ENCODE measurements at places on chromosomes 6 and 20.

DNA sequence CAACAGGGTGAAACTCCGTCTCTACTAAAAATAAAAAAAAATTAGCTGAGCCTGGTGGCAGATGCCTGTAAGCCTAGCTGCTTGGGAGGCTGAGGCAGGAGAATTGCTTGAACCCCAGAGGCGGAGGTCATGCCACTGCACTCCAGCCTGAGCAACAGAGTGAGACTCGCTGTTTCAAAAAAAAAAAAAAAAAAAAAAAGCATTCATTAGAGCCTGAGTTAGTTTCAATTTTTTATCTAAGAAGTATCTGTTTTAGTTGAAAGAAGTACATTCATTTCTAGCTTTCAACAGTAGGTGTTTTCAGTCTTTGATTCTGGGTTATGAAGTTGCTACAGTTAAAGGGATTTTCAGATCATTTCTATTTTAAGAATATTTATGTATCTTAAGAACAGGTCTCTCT lies 42.2 kb downstream of the ZNF292 start:
- DNase-seq = peak; percentile 50

DNA sequence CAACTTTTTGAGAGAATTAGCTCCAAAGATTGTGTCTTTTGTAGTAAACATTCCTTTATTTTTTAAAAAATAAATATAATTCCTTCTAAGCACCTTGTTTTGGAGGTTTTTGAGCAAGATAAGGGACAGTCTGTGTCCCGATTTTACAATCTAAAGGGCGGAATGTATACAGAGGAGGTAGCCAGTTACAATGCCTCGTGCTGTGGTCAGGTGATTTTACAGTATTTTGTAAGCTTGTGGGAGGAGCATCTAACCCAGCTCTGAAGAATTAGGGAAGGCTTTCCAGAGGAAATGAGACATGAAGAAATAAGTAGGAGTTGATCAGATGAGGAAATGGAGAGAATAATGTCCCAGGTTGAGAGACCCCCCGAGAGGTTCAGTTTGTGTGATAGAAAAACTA lies 1.3 kb downstream of the HINT3 start:
- DNase-seq = no peak

DNA sequence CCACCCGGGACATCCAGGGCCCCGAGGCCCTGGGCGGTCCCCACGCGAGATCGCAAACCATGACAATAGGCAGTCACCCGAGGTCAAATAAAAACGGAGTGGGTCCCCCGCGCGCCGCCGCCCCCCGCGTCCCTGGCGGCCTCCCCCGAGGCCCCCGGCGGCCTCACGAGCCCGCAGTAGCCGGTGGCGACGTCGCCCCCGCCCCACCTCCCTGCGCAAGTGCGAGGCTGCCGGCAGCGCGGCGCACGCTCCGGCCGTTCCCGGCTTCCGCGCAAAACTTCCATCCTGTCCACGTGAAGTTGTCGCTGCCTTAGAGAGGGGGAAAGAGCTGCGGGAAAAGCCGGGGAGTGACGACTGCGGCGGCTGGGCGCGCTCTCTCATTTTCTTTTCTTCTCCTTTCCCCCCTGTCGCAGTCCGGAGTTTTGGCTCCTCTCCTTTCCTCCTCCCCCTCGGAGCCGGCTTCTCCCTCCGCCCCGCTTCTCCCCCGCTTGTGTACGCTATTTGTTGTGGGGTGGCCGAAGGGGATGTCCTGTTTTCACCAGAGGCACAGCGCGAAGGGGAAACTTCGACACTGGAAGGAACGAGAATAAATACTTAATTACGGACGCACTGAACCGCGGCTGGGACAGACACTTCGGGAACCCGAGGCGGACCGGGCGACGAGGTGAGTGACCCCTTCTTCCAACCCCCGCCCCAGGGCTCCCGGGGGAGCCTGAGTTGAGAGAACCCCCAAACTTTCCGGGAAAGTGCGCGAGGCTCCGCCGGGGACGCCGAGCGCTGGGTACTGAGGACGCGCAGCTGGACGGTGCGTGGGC lies at the start of gene EYA4:
TSS of gene EYA4 (plus strand) at position 272 of the 815 bp plus-strand sequence. CDS start 33,424 bp downstream, outside the sequence.
- no peak for DNase-seq

GRCh38 chr6:48325701-48326100 lies 214.7 kb upstream of the PTCHD4 start:
- no peak for DNase-seq

GRCh38 chr6:32410906-32411305 lies 3.9 kb upstream of the BTNL2 start:
- no peak for DNase-seq

GRCh38 chr20:13259921-13260320 lies 38.8 kb downstream of the ISM1 start:
- DNase-seq = no peak

DNA sequence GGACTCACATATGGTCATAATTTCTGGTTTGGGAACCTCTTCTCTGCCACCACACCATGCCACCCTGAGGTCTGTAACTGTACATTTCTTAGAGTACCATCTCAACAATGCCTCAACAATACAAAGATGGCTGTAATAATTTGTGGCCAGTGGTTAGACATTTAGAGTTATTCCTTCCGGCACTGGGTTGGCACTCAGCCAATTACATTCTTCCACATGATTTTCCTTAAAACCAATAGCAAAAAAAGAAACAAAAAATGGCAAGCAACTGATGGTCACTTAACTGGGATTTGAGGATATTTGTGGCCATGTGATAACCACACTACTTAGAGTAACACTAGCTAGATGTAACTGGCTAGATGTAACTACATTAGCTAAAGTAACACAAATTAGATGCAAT lies 79.9 kb downstream of the SEL1L2 start:
- no peak for DNase-seq

DNA sequence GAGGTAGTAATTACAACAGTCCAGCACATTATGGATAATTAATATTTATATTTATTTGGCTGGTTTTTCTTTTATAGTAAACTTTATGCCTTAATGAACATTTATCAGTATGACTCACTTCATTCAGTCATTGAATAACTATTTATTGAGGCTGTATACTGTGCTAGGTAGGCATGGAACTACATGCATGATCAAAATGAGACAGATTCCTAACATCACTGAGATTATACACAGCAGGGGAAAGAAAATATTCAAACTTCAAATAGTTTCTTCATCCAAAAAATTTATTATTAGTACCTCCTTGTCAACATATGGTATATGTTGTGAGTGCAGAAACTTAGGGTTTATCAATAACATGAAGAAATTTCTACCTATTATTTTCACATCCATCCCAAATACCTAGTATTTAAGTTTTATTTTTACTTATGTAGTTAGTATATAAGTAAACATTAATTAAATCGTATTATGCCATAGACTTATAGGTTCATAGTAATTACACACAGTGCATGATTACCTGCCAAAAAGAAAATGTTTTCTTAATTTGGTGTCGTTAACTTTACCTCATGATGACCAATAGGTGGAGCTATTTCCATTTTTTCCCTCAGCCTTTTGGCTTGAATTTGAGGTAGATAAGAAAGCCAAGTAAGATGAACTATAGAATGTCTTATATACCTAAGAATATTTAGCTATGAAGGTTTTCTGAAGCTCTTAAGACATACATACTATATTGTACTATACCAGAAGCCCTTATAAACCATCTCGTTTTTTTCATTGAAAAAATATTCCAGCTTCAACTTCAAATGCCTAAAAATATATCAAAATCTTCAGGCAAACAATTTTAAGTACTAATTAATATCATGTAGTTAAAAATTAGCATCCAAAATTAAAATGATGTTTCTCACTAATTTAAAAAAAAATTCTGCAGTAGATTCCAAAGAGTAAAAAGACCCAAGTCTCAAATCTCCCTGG lies 12.5 kb upstream of the TMEM30A start:
- peak; percentile 36 for DNase-seq

- no peak for DNase-seq
Measured at GRCh38 chr6:11143394-11144371, 32.2 kb upstream of the ERVFRD-1 start.

- DNase-seq = no peak
Measured at GRCh38 chr6:105022416-105022815, 65.5 kb downstream of the LIN28B start.

- no peak for DNase-seq
Measured at GRCh38 chr20:13148961-13149360, 72.1 kb upstream of the ISM1 start.

- no peak for DNase-seq
Measured at GRCh38 chr6:13281686-13282085, 46.7 kb downstream of the TBC1D7 start.

DNA sequence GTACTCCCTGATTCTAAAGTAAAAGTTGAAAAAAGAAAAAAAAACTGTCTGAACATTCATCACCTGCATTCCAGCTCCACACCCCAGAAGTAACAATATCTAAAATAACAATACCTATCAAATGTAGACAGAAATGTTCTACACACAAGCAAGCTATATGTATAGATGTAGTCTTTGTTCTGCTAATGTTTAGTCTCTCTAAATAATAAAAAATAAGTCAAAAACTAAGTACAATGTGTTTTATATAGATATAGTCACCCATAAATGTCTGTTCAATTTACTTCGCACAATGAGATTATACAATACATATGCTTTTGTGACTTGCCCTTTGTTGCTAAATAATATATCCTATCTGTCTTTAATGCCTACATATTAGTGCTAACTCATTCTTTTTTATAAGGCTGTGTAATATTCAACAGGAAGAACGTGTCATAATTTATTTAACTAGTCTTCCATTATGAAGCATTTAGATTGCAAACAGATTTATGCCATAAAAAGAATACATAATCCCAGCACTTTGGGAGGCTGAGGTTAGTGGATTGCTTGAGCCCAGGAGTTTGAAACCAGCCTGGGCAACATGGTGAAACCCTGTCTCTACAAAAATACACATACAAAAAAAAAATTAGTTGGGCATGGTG lies 216.2 kb upstream of the ZNF217 start:
- no peak for DNase-seq

DNA sequence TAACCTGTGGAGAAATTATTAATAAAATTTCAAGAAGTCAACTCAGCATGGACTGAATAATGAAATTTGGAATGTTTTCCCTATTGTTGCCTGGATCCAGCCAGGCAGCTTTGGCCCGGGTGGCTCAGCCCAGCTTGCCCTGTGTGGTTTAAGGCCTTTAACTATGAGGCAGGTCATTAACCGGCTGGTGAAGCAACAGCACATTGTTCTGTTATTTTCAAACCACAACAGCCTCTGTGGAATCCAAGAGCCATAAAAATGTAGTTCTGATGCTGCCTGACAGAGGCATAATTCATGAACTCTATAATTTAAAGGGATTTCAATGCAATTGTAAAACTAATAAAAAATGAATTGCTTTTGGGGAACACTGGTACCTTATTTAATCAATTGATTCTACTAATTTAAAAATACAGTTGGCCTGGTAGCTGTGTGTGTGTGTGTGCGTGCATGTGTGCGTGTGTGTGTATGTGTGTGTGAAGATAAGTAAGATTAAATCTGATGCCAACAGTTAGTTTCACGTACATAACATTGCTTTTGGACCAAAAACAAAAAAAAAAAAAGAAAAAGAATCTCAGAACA lies 117.7 kb downstream of the RPS12 start:
- DNase-seq = no peak

GRCh38 chr6:40442591-40442990 lies 144.6 kb downstream of the LRFN2 start:
- no peak for DNase-seq

GRCh38 chr6:161271343-161272030 lies 2.4 kb downstream of the AGPAT4 start:
- DNase-seq = no peak

GRCh38 chr20:24643731-24644626 lies 174.6 kb downstream of the SYNDIG1 start:
- no peak for DNase-seq

DNA sequence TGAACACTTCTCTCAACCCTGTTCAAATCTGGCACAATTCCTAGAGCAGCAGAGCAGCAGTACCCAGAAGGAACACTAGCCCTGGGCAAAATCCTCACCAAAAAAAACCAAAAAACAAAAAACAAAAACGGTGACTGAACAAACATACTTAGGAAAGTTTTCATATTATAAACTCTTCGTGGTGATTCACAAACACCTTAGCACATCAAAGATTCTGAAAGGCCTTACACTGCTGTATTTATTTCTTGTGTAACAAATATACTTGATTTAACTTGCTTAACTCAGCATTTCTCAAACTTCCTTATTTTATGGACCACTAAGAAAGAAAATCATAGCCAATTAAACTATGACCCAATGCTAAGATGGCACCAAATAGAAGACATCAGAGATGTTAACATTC lies 57.8 kb upstream of the RREB1 start:
- no peak for DNase-seq

GRCh38 chr6:95431637-95432228 lies 145.6 kb upstream of the MANEA start:
- DNase-seq = peak; percentile 27

DNA sequence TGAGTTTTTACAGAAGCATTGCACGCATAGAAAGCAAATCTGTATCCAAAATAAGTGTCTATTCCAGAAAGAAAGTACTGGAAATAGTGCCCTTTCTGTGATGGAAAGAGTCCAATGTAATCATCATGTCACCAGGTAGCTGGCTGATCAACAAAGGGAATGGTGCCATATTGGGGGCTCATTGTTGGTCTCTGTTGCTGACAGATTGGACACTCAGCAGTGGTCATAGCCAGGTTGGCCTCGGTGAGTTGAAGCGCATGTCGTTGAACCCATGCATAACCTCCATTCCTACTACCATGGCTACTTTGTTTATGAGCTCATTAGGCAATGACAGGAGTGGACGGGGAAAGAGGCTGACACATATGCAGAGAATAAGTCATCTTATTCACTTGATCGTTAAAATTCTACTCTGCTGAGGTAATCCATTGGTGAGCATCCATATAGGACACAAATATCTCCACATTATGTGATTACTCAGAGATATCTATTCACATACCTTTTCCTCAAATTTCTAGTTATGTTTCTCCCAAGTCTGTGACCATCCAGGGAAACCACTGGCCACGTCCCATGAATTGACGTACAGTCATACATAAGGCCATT lies 560.5 kb downstream of the HAO1 start:
- DNase-seq = no peak

DNA sequence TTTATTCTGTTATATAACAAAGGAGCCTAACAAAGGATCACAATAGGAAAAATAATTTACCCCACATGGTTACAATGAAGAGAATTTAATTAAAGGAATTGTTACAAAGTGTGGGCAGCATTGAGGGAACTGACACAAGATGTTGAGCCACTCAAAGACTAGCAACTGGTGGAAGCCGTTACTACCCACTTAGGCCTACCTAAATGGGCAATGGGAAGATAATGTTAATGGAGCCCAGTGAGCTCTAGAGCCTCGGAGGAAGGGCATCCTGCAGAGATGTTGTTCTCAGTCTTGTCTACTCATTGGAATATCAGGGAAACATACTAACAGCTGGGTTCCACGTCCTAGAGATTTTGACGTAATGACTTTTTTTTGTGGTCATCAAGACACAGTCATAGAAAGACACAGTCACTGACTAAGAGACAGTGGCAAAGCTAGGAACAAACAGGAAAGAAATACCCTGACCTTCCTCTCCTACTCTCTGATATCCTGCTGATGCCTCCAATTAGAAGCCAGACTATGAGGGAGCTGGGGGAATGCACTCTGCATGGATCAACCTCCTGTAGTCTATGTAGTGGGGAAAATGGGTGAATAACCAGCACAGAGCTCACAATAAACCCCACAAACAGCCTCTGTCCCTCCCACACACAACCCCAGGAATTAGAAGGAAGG lies 523.8 kb upstream of the FLRT3 start:
- no peak for DNase-seq

GRCh38 chr6:26550250-26550993 lies 12.3 kb downstream of the HMGN4 start:
- DNase-seq = peak; percentile 59

GRCh38 chr20:15564981-15565380 lies 1008.3 kb downstream of the KIF16B start:
- DNase-seq = peak; percentile 6

- DNase-seq = no peak
Measured at GRCh38 chr20:20608041-20608440, 104.4 kb downstream of the RALGAPA2 start.

GRCh38 chr6:158064725-158065251 lies 83.1 kb downstream of the SYNJ2 start:
- no peak for DNase-seq
